HL-60 (cell line): ENCODE measurements at places on chromosomes 6 and 20.

DNA sequence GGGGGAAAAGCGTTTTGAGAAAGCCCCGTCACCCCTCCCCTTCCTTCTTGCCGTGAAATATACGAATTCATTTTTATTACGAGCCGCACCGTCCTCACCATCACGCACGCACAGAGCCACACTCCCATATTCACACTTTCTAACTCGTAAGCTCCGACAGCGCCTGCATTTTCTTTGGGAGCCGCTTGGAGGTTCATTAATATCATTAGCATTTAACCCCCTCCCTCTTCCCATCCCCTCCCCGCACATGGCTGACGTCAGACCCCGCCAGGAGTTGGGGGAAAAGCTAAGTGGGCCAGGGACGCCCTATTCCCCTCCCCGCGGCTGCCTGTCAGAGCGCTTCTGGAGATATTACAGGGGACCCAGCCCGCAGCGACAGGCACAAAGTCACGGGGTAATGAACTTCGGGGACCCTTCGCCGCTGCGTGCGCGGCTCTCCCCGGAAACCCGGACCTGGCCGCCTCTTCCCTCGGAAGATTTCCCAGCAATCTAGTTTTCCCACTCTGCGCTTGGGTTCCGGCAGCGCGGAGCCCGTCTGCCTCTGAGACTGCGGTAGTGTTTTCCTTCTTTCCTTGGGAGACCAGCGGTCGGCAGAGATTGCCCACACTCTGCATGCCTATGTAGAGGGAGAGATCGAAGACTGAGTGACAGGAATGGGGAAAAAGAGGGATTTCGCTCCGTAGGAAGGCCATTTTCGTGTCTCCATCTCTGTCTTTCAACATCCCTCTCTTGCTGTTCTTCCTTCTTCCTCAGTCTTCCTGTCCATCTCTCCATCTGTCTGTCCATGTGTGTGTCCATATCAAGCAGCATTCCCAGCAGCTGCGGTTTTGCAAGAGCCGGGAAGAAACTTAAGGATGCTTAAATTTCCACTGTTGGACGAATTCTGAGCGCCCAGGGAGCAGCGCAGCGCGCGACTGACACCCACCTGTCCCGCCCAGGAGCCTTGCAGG is at the start of gene NR2E1:
Gene NR2E1 (plus strand): TSS at position 309 of the 950 bp plus-strand sequence. CDS start 744 bp downstream, outside the sequence.
- no peak for DNase-seq

DNA sequence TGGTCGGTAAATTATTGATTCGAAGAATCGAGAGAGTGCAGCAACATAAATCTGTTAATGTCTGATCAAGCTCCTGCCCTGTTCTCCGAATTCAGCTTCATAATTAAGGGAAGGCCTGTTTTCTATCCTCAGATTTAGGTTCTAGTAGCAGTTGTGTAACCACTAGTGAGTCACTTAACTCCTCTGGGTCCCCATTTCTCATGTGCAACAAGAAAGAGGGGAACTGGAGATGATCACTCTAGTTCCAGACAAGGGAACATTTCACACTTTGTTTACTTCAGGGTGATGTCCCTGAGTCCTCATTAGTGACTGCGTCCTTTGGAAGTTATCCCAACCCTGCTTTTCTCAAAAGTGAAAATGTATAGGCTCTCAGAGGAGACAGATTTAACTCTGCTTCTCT is 68.1 kb upstream of the RNF146 start:
- DNase-seq, result peak; percentile 66

GRCh38 chr20:41469868-41470267 is 103.2 kb upstream of the EMILIN3 start:
- DNase-seq, result no peak

DNA sequence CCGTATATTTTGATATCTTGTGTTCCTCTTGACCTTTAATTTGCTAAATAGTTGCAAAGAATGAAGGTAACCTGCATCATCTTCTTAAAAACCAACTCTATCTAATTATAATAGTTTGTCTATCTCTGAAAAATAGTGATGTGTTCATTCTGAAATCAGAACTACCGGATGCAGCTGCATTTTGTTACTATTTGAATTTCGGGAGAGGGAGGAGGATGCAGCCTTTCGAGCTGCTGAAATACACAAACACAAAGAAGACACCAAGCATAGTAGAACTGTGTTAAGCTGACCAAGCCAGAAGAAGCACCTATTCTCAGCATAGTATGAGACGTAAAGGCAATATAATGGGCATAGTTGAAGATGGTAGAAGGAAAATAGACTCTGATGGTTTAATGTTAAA is 33.1 kb downstream of the PTPN1 start:
- no peak for DNase-seq
